ENCODE measurements at places on chromosomes 3 and 15.

GRCh38 chr3:63482341-63482740, 170.1 kb upstream of the SNTN start:
- no peak for DNase-seq

- no peak for DNase-seq
These were observed 20.9 kb downstream of the BBX start for GRCh38 chr3:107543666-107544065.

DNA sequence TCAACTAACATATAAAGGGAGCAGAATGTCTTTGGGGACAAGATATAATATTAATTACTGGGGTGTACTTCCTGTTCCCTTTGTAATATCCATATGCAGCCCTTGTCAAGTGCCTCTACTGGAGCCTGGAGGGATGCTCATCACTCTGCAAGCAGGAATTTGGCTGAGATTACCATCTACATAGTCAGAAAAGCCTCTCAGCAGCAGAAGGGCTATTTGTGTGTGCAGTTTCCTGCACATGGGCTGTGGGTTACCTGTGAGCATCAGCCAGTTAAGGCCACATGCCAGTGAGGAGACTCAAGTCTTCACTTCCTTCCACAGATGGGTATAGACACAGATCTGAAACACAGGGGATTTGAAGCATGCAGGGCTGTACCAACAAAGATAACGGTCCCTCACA, 278.1 kb upstream of the PLSCR5 start:
- no peak for DNase-seq

DNA sequence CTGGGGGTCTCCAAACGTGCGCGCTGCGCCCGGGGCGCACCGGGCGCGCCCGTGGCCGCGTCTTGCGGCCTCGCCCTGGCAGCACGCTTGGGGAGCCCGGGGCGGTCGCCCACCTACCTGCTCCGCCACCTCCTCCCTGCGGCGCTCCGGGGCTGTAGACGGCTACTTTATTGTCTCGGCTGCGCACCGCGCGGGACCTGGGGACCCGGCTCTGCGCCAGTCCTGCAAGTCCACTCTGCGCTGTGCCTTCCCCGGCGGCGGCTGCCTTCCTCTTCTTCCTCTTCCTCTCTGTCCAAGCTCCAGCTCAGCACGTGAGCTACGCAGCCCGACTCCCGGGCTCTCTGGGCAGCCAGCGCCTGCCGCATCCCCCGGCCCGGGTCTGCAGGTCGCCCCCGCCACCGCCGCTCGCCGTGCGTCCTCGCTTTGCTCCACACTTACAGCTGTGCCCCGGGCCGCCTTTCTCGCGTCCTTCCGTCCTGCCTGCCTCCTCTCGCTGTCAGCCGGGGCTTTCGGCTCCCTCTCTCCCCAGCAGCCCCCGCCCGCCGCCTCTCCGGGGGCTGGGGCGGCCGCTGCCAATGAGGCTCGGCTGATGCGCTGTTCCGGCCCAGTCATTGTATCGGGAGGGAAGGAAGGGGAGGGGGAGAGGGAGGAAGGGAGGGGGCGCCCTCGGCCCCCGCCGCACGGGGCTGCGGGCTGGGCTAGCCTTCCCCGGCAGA, 156.4 kb upstream of the FRMD4B start:
- no peak for DNase-seq

DNA sequence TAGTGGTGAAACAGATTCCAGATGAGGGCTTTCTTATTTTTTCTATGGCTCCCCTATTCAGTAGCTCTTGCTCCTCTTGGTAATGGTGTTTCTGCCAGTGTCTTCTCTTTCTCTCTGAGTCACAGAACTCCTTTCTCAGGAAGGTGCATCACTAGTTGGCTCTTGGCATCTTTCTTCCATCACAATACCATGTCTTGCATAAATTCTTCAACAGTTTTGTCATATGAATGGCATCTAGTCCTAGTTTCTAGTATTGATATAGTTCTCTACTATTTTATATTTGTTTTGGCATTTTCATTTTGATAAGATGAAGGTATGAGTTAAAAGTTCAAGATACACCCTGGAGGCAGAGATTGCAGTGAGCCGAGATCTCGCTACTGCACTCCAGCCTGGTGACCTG, 51.0 kb downstream of the REC114 start:
- DNase-seq, result no peak

DNA sequence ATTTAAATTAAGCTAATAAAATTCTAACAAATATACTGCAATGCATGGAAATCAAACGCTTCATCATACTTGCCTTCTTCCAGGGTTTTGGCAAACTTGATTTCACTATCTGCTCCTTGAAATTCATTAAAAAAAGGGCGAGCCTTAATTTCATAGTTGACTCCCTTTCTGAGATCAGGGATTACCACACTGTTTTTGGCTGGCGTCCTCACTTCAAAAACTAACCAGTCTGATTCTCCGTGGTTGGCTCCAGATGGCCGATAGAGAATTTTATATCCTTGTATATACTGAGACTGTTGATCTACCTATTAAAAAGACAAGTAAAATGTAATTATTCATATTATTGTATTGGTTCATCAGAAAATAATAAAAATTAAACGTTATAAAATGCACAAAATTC, 1106.8 kb downstream of the ROBO1 start:
- no peak for DNase-seq

DNA sequence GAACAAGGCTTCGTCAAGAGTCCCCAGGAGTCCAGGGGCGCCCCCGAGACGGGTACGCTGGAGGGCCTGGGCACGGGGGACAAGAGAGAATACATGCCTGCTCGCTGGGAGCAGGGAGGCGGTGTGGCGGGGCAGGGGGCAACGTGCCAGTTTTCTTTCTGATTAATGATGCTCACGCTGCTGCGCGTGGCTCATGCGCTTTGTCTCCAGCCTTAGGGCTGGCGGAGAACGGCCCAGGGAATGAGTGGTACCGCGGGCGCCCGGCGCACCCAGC, 408 bp upstream of the ARPP21 start:
- DNase-seq, result no peak

- DNase-seq, result no peak
These were observed 9.2 kb upstream of the EPHA3 start for GRCh38 chr3:89098173-89098572.

DNA sequence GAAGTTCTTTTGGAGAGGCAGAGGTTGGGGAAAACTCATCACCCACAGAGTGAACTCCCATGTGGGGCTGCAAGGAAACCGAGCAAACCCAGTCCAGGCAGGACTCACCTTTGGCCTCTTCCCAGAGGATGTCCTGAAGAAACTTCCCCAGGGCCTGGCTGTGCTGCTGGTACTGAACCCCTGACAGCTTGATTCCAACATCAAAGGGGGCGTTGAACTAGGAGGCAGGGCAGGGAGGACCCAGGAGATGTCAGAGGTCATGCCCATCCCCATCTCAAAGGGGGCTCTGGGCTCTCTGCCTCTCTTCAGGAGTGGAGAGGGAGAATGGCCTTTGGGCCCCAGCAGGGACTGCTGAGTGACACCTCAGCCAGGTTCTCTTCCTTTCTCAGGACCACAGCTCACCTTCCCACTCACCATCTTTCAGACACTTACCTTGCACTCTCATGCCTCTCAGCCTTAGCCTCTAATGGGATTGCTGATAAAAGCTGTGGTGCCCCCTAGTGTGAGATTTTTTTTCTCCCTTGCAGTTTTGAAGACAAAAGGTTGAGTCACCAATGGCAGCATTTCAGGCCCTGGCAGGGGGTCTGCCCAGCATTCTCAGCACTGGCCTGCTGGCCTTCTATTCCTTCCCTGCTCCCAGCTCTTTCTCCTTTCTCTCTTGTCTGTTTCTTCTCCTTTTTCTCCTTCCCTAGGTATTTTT, 6.0 kb downstream of the GHRL start:
- DNase-seq, result peak; percentile 18

DNA sequence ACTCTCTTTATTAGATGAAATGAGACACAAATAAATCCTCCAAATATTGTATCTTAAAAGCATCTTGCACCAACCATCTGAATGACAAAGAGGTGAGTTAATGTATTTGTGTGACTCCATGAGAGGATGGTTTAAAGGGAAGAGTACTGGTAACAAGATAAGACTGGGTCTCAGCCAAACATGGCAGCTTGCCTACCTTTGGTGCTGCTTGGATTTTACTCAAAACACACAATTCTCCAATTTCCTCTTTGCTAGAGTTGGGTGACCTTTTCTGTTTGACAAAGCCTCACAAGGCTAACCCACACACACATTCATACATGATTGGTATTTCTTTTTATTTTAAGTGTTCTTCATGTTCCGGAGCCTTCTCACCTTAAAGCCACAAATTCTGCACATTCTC, 506.4 kb downstream of the FGF12 start:
- DNase-seq, result no peak

GRCh38 chr3:186683979-186684378, 18.2 kb downstream of the HRG start:
- DNase-seq, result no peak

DNA sequence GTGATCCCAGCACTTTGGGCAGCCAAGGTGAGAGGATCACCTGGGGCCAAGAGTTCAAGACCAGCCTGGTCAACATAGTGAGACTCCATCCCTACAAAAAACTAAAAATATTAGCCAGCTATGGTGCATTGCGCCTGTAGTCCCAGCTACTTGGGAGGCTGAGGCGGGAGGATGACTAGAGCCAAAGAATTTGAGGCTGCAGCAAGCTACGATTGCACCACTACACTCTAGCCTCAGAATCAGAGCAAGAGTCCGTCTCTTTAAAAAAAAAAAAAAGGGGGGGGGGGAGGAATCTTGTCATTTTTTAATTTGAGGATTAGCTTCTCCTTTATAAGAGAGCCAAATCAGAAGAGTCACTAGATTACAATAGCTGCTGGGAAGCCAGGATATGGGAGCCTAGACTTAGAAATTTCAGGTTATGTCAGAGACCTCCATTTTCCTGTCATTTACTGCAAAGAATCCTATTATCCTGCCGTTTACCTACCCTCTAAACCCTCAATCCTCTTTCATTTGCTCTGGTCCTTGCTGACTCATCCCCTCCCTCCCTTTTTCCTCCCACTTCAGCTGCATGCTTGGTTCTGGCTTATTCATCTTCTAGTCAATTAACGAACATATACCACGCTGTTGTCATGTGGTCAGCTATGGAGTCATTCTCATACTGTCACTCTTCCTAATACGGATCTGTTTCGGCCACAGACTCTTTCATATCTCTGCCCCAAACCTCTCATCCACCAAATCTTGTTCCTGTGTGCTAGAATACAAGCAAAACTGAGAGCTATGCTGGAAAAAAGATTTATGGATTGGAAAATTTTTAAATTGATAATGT, 83.8 kb upstream of the PPIB start:
- peak; percentile 78 for DNase-seq
